ENCODE measurements at places on chromosomes 2 and 18.
A peak's percentile ranks its signal among the peaks of the same experiment; 100 is the strongest.

DNA sequence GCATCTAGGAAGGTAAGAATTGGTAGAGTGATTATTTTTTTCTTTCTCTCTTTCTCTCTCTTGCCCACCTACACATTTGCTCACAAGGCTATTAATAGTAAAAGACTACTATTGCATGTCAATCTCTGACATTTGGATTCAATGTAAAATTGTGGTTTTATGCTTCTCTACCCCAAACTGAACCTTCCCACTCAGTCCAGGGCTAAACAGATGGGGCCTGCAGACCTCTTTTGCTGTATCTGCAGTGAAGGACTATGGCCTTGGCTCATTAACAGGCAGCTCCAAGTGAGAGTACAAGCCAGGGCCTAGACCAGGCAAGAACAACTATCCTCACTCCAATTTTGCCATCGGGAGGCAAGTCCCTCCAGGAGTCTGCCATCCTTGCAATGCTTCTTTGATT is 68.3 kb upstream of the ARL4C start:
- DNase-seq, result no peak

- DNase-seq, result no peak
These were observed 45.1 kb upstream of the GPC1 start for GRCh38 chr2:240390091-240391073.

- DNase-seq, result no peak
These were observed 253.5 kb downstream of the DCDC2C start for GRCh38 chr2:3956892-3957291.

GRCh38 chr2:73028841-73029240 is 42.7 kb downstream of the SFXN5 start:
- DNase-seq, result peak; percentile 34

- no peak for DNase-seq
These were observed 24.5 kb downstream of the IMPA2 start for GRCh38 chr18:12005538-12006487.

DNA sequence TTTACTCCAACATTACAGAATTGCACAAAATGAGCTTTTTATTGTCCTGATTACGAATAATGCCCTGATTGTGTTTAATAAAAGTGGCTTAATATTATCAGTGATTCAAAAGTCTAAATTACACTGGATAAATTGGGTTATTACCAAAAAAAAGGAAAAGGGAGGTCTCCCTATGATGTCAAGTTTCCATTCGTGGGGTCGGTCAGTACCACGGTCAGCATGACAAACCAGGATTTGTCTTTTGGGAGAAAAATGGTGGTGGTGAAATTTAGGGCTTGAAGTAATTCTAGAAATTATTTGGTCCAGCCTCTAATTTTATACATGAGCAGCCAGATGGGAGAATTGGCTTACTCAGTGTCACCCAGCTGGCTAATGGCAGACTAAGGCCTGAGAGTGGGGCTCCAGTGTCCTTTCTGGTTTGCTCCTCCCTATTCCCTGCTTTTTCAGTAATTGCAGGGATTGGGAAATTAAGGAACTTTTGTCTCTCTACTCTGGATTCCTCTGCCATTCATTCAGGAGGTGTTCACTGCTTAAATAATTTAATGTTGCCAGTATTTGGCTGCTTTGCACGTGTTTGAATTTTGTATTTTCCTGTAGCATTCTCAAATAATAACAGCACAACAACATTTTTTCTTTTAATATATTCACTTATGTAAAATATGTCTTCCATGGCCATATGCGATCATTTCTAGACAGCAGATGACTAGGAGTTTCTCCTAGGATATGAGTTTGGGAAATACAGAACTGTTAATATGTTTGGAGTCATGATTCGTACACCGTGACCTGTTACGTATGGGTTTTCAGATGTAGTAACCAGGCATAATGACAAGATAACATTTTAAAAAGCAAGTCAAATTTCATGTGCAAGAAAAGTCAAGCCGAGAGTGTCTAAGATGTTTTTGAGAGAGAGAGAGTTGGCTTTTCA is 128.9 kb upstream of the NOSTRIN start:
- DNase-seq, result no peak

DNA sequence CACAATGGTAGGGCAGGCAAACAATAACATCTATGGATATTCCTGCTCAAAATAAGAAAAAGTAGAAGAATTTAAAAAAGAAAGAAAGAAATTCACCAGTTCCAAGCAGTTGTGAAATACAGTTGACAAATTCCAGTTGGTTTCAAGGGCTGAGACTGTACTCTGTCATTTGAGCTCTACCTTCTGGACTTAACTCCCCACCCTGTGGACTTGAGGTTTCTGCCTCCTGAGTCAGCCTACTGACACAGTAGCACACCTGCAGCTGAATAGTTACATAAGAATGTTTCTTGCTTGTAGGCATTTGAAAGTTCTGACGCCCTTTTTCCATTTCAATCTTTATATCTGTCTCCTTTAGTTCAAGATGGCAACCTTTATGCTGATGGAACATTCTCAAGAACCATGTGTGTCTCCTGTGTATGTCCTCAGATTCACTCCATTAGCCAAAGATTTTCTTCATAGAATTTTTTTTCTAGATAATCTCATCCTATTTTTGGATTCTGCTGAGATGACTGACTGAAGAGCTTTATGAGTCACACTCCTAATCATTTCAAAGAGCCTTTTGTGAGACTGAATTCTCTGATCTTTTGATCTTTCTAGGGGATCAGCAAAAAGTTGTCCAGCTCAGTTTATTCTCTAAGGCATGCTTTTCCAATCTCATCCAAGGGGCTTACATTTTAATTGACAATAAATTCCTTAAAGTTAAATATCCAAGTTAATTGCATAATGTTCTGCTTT is 19.1 kb downstream of the NETO1 start:
- no peak for DNase-seq

GRCh38 chr2:714005-714741 is 37.0 kb upstream of the TMEM18 start:
- peak; percentile 49 for DNase-seq

GRCh38 chr18:56468396-56468795 is 170.0 kb downstream of the TXNL1 start:
- no peak for DNase-seq

DNA sequence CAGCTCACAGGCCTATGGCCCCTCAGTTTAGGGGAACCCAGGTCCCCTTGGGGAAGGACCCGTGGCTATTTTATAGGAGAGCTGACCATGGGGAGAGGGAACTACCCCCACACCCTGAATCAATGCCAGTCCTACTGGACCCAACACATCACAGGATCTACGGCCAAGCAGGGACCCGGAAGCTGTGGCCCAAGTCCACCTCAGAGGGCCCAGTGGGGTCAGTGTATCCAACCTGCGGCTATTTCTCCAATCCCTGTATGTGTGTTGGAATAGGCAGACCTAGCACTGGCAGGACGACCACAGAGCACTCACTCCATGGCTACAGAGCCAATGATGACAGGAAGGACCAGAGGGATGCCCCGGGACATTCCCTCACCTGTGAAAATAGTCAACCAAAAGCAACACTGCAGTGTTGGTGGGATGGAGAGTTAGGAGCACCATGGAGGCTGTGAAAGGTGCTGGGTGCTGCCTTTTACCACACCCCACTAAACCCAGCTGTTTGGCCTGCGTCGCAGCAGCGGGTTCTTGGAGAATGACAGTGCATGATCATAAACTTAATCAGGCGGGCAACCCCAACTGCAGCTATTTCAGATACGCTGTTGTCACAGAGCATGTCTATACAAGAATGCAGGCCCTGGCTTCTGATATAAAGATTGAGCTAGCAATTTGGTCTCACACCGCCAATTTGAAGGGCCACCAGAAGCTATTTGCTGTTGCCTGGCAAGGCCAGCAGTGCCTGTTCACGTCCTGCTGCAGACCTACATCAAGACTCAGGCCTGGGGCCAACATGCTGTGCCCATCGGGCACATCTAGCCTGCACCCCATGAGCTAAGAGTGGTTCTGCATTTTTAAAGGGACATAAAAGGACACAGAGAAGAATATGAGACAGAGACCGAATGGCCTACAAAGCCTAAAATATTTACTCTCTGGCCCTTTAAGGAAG is 110.4 kb downstream of the EIPR1 start:
- no peak for DNase-seq

DNA sequence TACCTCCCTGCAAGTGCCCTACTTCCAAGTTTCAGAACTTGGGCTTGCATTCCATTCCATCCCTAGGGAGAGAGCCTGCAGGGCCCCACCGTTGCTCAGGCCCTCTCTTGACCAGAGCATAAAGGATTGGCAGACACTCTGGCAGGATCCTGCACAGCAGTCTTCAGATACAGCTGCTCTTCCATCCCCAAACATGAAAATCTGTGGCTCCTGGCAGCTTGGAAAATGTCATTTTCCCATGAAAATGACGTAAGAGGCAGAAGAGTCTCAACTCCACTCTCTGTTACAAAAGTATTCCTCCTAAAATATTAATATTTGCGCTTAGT is 162.6 kb downstream of the GFPT1 start:
- DNase-seq, result no peak

DNA sequence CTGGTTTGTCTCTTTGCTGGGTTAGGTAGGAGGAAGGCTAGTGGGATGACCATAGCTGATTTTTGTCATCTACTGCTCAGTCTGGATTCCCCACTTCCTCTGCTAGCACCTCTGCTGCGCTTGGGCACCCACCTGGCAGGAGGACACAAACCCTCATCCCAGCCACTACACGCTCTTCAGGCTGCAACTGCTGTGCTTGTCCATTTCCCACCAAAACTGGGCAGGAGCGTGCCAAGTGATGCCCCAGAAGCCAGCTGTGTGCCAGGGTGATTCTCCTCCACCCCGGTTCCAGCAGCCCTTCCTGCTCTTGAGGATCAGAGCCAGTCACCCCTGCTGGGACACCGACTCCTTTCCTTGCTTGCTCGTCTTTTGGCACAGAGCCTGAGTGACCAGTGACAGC is 15.7 kb upstream of the PER2 start:
- DNase-seq, result no peak

DNA sequence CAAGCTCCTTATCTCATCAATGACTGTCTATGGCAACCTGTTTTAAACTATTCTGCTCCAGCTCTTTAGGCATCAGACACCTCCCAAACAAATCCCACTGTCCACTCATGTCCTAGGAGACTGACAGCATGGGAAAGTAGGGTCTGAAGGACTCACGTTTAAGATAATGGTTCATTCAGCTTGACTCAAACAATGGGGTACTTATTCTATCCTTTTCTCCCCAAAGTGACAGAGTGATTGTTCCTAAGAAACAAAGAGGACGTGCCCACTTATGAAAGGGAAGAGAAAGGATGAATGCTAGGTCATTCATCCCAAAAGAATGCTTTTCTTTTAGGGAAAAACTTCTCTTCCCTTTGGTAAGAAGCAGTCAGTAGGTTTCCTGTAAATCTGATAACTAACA is 41.9 kb downstream of the ALK start:
- no peak for DNase-seq

DNA sequence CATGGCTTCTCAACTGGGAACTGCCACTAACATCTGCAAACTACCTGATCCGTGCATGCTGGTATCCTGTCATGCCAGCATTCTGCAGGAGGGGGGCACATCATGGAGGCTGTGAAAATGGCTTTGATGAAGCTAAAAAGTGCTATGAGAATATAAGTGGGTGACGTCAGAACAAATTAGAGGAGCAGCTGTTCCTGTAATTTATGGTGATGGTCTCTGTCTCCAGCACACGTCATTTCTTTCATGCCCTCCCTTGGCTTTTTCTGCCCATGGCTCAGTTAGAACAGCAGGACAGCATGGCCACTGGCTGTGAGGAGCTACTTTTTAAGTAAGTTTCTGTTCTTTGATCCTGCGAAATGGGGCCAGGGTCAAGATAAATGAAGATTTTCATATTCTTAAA is 466.3 kb downstream of the THSD7B start:
- DNase-seq, result no peak

- DNase-seq, result no peak
These were observed 11.1 kb upstream of the RAB17 start for GRCh38 chr2:237601453-237602116.

DNA sequence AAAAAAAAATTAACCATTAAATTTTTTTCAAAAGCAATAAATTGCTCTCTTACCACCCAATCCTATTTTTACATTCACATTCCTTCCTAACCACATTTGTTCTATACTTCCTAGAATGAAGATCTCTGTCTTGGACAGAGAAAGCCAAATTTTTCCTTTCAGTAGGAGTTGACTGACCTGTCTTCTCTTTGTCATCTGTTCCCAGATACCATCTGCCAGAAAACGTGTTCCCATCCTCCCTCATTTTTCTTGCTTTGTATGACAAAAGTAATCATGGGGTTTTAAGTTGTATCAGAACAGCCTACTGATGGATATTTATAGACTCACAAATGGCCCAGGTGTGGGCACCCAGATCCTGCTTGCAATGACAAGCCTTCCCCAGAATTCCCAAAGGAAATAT is 182.1 kb downstream of the CYP26B1 start:
- no peak for DNase-seq

- no peak for DNase-seq
These were observed 37.8 kb upstream of the OTOF start for GRCh38 chr2:26515771-26516170.

DNA sequence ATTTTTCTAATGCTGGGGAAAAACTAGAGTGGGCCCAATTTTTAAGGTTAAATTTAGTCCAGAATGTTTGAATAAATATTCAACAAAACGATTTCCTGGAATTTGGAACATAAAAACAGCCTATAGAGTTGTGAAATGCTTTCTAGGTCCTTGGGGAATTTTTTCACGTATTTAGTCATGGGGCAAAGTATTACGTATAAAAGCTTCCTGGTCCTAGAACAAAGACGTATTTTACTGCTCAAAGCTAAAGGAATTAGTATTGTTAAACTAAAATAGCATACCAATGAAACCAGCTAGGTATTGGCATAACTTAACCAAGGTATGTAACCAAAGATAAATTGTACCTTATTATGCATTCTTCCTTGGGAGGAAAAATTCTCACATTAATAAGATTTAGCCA is 1.6 kb downstream of the SESTD1 start:
- no peak for DNase-seq

- no peak for DNase-seq
These were observed 13.6 kb upstream of the PELI1 start for GRCh38 chr2:64157792-64158191.

- DNase-seq, result no peak
These were observed 79.9 kb downstream of the EPAS1 start for GRCh38 chr2:46377101-46377581.

DNA sequence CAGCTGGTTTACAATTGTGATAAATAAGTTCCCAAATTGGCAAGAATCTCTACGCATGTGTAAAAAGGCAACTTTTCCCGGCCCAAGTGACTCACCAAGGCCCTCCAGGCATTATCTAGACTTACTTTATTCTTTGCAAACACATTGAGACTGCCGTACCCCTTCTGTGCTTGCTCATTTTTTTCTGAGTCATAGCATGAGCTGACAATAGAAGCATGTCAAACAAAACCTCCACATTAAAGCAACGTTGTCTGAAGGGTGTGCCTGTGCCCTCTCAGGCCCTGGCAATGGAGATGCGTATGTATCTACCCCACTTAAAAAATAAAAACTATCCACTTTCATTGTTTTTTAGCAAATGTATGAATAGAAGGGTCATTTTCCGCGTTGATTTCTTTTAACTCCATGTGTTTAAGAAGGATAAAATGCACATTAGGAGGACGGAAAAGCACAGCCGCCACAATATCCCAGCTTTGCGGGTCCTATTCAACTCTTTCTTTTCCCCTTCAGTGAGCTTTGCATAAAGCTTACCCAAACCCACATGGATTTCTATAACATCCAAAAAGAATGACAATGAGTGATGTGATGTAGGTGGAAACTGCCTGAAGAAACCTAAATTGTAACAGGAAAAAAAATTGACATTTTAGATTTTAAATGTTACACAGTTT is 298.2 kb downstream of the CDCA7 start:
- no peak for DNase-seq

Data from NCI-H1092 (cell line).